ENCODE measurements at places on chromosomes 4 and X.

DNA sequence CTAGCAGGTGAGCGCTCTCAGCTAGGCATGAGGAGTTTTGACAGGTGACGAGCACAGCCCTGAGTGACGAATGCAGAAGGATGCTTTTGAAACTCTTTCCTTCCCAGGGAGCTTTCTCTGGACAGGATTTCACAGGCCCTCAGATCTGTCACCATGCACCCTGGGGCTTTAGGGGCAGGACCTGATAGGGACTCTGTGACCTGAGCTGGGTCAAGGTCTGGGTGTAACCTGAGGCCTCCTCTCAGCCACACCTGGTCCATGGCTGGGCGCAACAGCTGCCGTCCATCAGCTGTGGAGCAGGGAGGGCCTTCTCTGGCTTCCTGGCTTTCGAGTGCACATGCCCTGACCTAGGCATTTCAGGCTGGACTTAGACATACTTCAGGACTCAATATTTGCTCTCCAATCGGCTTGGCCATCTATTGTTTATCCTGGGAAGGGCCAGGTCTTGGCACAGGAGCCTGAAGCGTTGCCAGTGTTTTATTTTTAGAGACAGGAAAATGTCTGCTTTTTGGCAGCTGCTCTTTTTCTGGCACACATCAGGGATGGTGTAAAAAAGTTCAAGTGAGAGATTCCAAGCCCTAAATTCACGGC, 56.4 kb downstream of the C4orf51 start:
- no peak for DNase-seq

DNA sequence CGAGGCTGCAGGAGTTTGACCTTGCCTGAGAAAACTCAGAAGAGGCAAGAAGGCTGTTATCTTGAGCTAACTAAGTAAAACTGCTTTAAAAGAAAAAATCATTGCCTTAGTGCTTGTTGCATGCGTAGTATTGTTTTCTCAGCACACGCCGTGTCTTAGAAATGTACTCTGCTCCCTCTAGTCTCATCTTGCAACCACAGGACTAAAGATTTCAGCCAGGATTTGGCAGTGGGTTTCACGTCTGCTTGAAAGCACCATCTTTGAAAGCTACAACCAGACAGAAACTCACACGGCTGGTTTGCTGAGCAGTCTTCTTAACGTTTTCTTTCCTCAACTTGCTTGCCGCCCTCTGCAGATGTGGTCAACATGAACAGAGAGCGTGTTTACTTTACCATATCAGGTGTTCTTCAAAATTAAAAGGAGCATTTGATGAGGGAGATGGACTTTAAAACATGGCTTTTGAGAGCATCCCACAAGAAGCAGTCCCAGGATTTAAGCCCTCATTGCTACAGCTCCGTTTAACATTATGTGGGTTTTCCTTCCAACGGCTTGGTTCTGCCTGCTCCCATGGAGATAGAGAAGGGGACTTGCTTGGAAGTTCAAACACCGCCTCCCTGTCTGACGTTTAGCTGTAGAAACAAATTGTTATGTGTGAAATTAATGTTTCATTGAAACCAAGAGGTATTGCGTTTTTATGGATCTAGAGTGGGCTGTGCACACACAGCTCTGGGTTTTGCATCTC, 3.4 kb downstream of the SORCS2 start:
- DNase-seq = no peak

GRCh38 chr4:155658681-155659064, 8.0 kb upstream of the GUCY1A1 start:
- DNase-seq = no peak

DNA sequence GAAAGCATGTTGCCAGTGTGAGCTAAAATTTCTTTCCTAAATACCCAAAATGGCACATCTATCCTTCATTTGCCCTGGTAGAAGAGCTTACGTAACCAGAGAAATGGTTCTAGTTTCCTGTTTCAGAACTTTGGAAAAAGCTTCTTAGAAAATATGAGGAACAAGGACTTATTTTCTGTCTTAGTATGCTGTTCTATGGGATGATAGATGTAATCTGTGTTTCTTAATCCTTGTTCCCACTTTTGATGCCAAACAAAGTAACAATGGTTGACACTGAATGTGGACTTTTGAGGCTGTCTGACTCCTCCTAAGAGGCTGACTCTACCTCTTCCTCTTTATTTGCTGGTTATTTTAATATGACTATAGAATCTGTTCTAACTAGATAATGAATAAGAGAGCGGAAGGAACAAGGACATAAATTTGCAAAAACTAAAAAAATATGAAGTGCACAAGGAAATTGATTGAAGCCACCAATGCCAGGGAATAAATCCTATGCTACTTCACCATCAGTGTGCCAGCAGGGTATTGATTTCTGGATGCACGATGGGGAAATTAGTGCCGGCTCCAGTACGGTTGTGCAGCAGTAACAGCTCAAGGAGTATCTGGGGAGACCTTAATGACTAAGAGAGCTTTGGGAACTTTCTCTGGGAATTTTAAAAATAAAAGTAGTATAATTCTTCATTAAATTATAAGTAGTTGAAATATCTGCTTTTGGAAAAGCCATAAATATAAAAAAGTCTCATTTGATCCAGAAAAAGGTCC, 39.4 kb upstream of the TET2 start:
- no peak for DNase-seq

DNA sequence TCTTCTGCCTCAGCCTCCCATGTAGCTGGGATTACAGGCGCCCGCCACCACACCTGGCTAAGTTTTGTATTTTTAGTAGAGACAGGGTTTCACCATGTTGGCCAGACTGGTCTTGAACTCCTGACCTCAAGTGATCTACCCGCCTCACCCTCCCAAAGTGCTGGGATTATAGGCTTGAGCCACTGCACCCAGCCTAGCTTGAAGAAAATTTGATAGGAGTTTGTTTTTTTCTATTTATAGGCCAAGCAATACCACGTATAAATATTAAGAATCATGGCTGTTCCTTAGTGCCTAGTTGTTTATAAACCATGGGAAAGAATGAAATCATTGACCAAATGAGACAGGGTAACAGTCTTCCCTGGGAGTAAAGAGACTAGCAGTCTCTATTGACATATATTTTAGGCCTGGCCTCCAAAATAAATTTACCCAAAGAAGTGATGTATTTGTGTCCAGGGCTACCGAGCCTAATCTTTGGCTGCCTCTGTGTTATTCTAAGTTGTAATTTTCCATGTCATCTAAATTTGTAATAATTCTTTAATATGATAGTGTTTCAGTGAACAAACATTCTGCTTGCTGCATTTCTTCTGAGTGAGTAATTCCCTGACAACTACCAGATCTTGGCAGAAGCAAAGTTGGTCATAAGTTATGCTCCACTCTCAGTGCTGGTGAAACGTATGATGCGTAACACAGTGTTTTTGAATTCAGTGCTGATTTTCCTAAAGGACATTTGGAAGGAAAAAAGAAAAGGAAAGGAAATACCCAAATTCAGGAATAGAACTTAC, 10.3 kb downstream of the PKD2 start:
- DNase-seq = no peak

DNA sequence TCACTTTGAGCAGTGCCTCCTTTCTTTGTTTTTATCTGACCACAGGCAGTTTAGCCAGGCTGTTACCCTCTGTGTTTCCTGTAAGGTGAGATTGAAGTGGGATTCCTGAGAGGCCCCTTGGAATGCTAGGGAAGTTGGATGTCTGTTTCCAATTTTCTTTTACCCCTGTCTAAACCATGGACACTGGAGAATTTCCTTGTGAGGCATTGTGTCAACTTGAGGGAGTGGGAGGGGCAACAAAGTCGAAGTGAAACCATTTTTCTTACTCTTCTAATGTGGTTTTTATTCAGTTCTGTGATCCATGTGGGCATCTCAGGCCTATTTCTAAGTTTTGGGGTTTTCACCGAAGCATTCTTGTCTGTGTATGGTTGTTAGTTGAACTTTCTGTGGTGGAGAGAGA, 296.1 kb upstream of the UGT8 start:
- DNase-seq = no peak

- DNase-seq = no peak
These were observed 24.4 kb upstream of the LHFPL1 start for GRCh38 chrX:112704187-112704586.

DNA sequence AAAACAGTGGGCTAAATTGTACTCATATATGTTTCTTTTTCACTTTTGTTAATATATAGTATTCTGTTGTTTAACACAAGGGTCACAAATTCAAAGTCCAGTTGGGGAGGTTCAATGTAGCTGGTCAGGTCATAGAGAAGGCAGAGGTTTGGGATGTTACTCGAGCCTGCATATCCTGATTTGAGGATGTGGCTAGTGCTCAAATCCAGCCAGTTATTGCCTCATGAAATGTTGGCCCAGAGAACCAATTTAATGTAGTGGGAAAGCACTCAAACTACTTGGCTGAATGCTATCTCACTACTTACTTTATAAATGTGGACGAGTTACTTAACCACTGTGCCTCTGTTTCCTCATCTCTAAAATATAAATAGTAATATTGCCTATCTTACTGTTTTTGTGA, 12.5 kb downstream of the USO1 start:
- no peak for DNase-seq

DNA sequence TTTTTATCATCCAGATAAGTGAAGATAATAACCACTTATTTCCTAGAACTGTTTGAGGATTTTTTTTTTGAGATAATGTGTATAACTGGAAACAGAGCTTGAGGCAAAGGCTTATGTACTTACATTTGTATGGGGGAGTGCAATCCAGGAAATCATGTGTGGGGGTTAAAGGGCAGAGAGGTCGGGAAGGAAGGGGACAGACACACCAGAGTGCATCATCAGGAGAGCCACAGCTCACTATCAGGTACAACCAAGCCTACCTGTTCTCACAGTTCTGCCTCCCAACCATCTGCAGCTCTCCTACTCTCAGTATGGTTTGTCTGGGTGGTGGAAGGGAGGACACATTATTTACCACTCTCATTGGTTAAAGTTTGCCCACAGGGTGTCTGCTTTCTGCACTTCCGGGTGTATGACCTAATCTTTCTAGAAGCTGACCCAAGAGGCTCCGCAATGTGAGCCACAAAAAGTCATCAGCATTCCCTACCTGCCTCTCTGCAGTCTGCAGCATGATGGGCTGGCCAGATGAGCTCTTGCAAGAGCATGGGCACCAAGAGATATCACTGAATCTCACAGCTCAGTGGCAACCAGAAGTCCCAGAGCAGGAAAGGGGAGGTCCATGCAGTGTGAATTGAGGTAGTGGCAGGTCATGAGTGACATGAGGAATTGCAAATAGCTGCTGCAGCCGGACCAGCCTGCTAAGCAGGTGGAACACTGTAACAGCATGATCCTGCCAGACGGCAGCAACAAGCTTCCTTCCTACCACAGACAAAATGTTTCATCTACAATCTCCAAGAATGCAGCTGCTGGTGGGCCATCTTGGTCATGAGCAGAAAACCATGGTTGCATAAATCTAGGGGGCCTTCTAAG, 36.9 kb upstream of the SPRY1 start:
- DNase-seq = no peak

DNA sequence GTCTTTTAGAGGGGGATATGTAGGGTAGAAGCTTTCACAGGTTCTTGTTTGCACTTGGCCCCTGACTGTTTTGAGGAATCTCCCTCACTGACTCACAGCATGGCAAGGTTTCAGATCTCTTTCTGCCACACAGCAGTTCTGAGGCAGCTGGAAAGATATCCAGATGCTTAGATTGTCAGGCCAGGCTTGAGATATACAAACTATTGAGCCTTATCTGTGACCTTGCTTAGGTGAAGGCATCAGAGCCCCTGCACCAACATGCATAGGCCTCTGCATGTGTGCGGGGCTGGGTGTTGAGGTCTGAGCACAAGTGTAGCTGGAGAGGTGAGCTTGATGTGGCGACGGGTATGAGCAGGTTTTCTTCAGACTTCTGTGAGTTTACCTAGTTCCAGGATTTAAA, 80.9 kb upstream of the MSANTD1 start:
- no peak for DNase-seq

GRCh38 chrX:152025656-152026440, 51.4 kb upstream of the GABRE start:
- DNase-seq = no peak

DNA sequence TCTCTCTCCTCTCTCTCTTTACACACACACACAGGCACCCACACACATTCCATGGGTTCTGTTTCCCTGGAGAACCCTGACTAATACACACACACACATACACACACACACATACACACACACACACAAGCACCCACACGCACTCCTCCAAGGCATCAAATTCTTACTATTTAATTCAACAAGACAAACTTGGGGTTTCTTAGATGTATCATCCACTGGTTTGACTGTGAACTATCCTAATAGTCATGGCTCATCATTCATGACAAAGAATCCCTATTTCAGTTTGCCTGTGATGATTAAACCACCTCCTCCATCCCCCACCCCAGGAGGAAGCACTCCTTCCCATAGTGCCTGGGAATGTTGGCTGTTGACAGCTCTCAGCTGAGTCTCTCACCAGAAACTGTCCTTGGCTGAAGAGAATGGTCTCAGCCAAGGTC, 98.2 kb downstream of the USP46 start:
- no peak for DNase-seq

DNA sequence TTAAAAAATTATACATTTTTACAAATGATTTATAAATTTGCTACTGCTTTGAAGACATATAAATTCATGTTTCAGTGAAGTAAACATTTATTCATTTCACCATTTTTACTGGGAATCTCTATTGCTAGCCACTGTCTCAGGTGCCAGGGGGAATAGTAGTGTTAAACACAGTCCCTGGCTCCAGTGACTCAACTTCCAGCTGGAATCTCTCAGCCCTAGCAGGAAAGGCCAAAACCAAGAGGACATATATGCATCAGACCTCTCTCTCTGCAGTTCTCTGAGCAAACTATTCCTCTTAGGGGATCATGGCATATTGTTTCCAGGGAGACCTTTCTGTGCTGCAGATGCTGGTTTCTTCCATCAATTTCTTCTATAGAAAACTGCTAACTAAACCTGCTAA, 1009.0 kb upstream of the LCORL start:
- no peak for DNase-seq

DNA sequence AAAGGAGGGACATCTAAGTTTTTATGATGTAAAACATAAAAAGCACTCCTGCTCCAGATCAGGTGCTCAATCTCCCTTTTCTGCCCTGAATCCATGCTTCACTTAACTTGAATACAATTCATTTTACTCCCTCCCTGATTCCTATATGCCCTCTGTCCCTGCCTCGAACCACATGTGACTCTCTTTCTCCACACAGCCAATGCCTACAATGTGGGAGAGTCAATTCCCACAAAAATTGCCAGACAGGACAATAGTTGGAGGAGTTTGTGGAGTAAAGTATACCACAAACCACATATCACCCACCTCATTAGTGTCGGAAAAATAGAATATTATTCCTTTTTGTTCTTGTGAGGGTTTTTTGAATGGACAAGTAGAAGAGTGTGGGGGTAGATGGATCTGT, 9.7 kb downstream of the AMMECR1 start:
- no peak for DNase-seq

- no peak for DNase-seq
These were observed 544.8 kb upstream of the DIPK2B start for GRCh38 chrX:45745479-45745878.

- no peak for DNase-seq
These were observed 10.1 kb downstream of the SORCS2 start for GRCh38 chr4:7202411-7202810.

All from CD4-positive, alpha-beta T cell treated with Interleukin-15 for 4 hours (primary cell).